LoVo (cell line): ENCODE measurements at places on chromosomes 1 and 21.

DNA sequence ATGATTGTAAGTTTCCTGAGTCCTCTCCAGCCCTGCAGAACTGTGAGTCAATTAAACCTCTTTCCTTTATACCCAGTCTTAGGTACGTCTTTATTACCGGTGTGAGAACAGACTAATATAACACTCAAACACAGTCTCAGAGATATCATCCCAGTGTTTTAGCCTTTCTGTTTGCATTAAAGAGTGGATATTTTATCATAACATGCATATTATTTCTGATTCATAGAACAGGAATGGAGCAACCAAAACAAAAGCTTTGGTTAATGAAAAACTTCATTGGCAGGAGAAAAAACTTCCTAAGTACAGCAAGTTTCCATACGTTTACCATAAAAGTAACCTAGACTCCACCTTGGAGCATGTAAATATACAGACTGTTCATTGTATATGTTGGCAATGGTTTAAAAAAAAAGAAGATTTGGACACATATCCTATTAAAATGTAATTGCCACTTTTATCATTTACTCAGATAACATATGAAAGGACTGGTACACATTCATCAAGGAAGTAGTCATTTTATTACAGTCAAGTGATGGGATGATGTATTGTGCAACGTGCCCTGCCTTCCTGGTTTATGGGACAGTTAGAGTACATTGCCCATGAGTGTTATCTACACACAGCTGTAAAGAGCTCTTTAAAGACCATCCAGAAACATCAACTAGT lies 144.8 kb downstream of the ETS2 start:
- DNase-seq, result peak; percentile 87

- DNase-seq, result no peak
Measured at GRCh38 chr1:41404308-41404761, 43.1 kb downstream of the FOXO6 start.

DNA sequence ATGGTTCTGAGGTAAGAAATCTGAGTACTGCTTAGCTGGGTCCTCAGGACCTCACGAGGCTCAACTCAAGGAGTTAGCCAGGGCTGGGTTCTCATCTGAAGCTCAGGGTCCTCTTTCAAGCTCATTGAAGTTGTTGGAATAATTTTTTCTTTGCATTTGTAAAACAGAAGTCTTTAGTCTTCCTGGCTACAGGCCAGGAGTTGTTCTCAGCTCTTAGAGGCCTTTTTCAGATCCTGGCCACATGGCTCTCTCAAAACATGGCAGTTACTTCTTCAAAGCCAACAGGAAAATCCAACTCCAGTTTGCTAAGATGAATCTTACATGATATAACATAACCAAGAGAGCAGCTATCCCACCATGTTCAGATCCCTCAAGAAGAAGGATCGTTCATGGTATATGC lies 92.3 kb upstream of the CHODL start:
- no peak for DNase-seq

DNA sequence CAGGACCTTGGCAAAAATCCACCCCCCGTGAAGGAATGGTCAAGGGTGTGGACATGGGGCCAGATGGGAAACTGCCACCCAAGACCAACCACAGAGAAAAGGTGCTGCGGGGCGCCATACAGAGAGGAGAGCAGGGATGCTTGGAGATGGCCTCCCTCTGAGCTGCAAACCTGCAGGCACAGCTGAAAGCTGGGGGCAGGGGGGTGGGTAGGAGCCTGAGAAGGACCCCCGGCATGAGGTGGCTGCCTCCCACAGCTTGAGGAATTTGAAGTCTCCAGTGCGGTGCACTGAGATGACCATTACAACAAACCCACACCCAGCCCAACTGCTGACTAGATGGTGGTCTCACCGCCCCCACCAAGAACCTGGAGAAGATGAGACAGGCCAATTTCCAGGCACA lies 84.8 kb downstream of the WDR4 start:
- DNase-seq, result no peak

- no peak for DNase-seq
Measured at GRCh38 chr1:115793162-115793561, 24.6 kb upstream of the CASQ2 start.

GRCh38 chr1:53186533-53186932 lies 10.1 kb upstream of the CPT2 start:
- no peak for DNase-seq

DNA sequence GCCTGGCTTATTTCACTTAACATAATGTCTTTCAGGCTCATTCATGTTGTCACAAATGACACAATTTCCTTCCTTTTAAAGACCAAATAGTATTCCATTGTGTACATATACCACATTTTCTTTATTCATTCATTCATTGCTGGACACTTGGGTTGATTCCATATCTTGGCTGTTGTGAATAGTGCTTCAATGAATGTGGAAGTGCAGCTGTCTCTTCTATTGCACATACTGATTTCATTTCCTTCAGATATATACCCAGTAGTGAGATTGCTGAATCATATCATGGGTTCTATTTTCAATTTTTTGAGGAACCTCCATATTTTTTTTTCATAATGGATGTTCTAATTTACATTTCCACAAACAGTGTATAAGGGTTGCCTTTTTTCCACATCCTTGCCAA lies 38.6 kb upstream of the WLS start:
- DNase-seq, result no peak

DNA sequence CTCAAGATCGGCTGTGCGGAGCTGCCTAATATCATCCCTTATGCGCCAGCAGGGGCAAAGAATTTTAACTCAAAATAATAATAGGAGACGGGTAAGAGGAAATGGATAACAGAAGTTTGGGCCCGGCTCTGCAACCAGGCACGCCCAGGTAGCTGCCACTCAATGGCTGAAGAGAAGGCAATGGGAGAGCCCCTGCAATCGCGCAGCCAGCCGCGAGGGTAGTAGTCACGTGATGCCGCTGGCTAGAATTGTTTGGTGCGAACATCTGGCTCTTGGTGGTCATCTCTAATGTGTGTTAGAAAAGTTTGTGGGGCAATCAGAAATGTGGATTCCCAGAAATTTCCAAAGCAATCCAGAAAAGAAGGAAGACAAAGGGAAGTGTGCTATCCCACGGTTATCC lies 12.3 kb downstream of the BARHL2 start:
- DNase-seq, result no peak

- no peak for DNase-seq
Measured at GRCh38 chr1:51000160-51000559, 30.1 kb downstream of the CDKN2C start.

GRCh38 chr1:101314244-101314643 lies 77.4 kb downstream of the S1PR1 start:
- DNase-seq, result peak; percentile 31

DNA sequence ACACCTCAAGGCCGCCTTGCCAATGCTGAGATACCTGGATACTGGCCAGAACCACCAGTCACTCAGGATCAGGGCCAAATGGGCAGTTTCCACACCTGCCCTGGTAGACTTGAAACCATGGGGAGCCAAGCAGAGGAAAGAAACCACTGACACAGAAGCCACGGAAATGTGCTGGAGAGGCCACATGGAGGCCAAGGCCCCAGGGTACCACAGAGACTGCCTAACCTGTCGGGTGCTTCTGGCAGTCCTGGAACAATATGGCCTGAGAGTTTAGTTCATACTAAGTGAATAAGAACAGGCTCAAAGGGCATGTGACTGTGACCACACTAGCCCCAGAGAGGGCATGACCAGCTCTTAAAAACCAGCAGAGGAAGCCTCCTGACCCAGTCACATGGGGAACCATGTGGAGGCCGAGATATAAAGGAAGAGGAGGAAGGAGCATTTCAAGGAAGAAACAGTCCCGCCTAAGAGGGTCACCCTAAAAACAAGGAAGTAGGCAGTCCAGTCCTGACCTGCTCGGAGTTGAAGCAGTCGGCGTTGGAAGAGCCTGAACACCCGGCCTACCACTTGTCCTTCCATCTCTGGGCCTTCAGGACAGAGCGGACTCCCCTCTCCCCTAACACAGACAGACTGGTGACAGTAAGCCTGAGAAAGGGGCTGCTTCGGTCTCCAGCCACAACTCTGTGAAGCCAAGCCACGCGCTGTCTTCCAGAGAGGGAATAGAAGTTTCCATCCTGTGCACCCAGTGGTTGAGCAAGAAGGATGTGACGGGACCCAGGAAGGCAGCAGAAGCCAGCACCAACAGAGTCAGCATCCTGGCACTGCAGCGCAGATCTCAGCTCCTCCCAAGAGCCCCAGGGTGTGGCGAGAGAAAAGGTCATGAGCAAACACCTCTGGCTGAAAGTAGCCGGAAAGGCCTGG lies at the start of gene DENND2D:
DENND2D (minus strand) TSS at position 766 of the 921 bp plus-strand sequence; CDS start at position 579, 187 bp downstream.
- DNase-seq, result no peak
